ENCODE measurements at places on chromosomes 12 and 14.

DNA sequence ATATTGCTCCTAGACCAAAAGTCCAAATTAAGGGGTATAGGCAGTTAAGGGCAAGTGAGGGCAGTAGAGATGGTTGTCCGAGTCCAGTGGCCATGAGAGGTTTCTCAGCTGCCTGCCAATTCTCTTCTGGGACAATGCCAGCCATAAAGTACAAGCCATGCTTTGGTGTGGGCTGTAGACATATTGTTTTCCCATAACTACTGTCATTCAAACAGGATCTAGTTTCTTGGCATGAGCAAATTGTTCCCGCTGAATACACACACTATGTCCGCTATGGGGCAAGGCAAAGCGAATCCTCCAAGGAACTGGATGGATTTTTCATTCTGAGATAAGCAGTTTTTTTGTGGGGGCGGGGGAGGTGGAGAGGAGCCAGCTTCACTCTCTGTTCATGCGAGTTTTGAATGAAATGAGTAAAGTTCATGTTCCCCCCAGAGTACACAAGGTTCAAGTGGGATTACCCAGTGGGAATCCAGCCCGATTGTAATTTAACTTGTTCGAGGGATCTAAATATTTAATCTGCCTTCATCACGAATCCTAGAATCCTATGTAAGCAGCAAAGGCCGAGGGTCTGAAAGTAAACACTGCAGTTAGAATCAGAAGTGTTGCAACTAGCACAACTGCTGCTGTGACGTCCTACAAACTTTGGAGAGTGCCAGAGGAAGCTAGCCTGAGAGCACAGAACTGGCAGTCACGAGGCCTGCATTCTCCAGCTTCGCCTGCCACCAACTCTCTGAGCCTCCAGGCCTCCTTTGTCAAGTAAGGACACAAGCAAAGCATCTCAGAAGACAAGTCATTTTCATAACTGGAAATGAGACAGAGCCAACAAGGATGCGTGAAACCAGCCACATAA, 137.0 kb downstream of the CRADD start:
- DNase-seq = no peak

DNA sequence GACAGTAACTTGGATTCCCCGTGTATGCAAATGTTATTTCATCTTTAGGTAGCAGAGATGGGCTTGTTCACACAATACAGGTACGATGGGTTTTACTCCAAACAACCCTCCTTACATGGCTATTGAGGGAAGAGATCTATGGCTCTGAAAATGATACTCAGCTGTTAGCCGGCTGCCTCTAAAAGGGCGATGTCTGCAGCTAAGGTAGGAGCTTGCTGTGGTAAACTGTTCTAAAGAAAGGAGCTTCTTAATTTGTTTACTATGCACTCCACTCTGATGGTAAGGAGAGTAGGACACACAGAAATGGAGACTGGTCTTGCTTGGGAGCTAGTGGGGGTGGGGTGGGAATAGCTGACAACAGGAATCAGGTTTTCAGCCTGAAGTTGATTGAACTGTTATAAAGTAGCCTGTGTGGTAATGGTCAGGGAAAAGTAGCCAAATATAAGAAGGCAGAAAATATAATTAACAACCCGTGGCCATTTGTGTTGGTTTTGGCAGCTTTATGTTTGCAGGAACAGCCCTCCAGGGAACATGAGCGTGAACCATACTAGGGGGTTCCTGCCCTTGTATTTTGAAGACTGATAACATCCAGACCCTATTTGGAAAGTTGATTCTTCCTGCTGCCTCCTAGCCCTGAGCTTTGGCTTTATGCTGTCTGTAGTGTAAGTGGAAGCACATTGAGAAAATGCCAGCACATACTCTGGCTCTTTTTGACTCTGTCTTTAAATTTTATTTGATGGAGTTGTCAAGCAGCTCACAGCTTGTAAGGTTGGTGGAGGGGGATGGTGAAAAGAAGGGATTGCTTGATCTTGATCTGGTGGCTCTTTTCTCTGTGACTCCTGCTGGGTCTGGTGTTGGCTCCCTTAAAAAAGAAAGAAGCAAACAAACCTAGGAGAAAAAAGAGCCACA, 929.8 kb downstream of the DIO2 start:
- DNase-seq = no peak

- no peak for DNase-seq
Observed at GRCh38 chr14:77249286-77249685, 21.7 kb downstream of the NGB start.

GRCh38 chr14:75329369-75329768, 50.7 kb downstream of the FOS start:
- DNase-seq = no peak

GRCh38 chr12:5165296-5165970, 121.8 kb downstream of the KCNA5 start:
- no peak for DNase-seq

DNA sequence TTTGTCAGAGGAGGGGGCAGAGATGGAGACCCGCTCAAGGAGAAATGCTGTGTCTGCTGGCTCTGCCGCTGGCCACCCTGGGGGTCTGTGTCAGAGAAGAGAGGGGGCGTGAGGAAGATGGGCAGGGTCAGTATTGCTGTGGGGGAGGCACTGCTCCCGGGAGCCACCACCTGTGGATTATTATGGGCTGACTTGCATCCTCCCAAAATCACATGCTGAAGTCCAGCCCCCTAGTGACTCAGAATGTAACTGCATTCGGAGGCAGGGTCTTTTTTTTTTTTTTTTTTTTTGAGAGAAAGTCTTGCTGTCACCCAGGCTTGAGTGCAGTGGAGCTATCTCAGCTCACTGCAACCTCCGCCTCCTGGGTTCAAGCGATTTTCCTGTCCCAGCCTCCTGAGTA, 12.3 kb downstream of the ABCD4 start:
- DNase-seq = no peak

GRCh38 chr12:27383429-27384260, 51.0 kb downstream of the BMAL2 start:
- DNase-seq = peak; percentile 65

- no peak for DNase-seq
Observed at GRCh38 chr14:21669284-21669683, 4.3 kb downstream of the OR4E1 start.

GRCh38 chr12:69023840-69024239, 90.9 kb upstream of the CPM start:
- DNase-seq = no peak

- DNase-seq = no peak
Observed at GRCh38 chr14:90727082-90727481, 89.1 kb downstream of the TTC7B start.

- DNase-seq = no peak
Observed at GRCh38 chr12:75271576-75271975, 58.5 kb downstream of the CAPS2 start.

DNA sequence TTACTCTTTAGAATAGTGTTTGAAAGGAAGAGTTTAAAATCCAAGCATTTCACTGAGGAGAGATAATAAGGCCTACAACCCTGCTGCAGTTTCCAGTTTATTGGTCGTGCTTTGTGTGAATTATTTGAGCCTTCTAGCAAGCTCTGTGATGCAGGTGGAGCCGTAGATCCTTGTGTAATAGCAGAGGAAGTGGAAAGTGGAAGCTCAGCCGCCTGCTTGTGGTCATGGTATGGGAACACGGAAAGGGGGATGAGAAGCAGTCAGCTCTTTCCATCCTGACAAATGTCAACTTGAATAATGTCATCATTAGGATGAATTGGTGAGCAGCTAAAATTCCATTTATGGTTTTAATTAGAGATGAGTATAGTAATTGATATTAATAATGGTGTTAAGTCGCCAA, 29.1 kb downstream of the SYNE2 start:
- DNase-seq = no peak
